Fibroblast of skin of left biceps (primary cell): ENCODE measurements at places on chromosomes 4 and X.

DNA sequence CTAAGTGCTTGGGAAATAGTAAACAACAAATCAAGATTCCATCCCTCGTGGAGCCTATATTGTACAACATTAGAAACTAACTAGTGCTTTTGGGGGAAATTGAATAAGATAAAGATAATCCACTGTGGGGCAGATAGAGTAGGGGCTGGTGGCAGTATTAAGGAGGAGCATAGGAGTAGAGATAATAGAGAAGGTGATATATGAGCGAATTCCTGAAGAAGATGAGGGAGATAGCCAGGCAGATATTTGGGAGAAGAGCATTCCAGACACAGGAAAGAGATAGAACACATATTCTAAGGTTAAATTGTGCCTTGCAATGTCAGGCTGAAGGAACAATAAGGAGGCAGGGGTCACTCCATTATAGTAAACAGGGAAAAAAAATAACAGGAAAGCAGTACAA lies 218.2 kb downstream of the GRID2 start:
- no peak for DNase-seq

- DNase-seq = no peak
Measured at GRCh38 chr4:89254847-89255246, 52.8 kb downstream of the GPRIN3 start.

DNA sequence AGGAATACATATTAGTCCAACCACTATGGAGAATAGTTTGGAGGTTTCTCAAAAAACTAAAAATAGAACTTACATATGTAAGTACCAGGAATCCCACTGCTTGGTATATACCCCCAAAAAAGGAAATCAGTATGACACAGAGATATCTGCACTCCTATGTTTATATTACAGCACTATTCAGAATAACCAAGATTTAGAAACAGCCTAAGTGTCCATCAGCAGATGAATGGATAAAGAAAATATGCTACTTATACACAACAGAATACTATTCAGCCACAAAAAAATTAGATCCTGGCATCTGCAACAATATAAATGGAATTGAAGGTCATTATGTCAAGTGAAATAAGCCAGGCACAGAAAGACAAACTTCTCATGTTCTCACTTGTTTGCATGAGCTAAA lies 27.5 kb upstream of the ABCG2 start:
- no peak for DNase-seq

DNA sequence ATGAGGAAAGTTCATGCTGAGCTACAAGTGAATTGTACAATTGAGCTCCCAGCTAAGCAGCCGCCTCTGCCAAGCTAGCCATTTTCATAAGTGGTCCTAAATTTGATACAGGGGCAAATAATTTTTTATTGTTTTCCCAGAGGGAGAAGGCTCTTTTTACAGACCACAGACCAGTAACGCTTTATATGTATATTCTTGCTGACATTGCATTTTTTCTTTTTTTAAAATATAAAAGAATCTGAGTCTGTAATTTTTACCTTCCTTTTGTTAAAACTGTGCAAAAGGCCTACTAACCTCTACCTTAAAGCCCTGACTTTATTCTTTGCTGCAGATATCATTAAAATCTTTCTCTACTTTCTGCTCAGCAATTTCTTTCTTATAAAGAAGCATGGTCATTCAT lies 501.2 kb upstream of the INTU start:
- DNase-seq = no peak

DNA sequence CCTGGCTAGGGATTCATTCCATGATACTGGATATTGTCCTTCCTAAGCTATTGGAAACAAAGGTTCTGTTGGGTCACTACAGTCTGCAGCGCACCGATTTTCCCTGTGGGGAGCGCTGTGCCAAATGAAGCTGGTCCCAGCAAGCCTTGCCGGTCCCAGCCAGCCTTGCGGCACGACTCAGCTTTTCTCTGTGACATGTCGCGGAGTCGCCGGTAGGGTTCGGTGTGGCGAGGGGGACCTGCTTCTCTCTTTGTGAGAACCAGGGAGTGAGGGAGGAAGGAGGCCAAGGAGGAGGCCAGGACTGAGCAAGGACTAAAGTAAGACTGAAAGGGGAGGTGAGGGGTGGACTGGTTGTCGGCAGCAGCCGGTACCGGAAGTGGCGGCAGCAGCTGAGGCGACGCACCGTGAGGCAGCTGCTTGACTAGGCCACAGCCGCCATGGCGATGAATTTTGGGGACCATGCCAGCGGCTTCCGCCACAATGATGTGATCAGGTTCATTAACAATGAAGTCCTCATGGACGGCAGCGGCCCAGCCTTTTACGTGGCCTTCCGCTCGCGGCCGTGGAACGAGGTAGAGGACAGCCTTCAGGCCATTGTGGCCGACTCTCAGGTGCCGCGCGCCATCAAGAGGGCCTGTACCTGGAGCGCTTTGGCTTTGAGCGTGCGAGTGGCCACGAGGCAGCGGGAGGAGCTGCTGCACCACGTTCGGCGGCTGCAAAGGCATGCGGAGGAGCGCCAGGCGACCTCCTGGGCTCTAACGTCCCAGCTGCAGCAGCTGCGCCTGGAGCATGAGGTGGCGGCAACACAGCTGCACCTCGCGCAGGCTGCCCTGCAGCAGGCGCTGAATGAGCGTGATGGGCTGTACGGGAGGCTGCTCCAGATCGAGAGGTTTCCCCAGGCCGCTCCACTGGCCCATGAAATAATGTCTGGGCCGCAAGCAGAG lies at the start of gene TEX13D:
Gene TEX13D, plus strand, starts transcription at position 180 of the 944 bp plus-strand sequence. Its CDS starts 258 bp downstream, at position 438.
- DNase-seq = no peak

DNA sequence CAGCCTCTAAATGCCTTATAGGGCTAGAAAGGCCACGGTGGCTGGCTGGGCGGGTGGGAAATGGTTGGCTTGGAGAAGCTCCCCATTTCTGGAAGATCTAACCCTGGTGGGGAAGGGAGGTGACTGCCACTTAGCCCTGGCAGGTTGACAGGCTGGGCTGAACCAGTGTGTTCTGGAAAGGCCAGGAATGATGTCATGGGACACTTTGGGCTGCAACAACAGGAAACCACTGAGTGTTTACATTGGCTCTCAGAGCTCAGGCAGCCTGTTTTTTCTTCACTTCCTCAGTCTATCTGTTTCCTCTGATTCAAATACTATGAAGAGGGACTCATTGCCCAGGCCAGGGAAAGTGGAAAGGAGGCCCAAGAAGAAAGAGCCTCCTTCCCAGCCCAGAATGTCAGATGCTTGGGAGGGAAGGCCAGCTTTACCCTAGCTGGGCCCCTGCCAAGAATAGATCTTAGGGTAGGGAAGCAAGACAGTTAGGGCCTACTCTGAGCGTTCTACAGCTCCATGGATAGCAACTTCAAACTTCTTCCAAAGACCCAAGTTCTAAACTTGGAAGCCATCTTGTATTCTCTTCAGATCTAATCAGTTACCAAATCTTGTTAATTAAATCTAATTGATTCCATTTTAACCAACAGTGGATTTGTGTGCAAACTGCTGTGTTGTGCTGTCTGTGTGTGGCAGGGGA lies 65.8 kb upstream of the MSN start:
- peak; percentile 27 for DNase-seq

GRCh38 chr4:113682730-113683537 lies 78.6 kb downstream of the CAMK2D start:
- DNase-seq = no peak

DNA sequence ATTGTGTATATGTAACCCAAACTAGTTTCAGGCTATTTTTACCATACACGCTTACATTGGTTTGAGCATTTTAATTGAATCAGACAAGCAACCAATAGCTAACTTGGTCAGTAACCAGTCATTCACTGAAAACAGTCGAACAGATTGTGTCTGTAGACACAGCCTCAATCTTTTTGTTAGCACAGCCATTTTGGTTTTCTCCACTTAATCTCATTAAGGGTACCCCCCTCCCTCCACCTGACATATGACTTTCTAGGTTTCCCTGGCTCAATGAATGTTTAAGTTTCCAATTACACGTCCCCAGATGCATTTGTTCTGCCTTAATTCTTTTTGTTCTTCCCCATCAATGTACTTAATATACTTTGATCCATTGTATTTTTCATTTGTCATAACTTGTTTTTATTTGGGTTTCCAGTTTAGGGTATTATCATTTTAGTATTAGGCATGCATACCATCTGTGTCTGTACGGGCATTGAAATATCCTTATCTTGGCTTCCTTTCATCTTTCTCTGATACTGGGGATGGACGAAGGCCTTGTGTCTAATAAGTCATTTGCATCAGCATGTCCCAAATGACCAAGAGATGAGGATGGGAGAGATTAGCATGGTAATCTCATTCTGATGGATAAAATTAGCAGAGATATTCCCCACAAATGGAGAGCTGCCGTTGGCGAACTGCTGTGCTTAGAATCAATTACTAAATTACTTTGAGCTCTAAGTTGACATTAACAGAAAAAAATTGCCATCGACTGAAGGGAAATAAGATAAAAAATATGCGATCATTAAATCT lies 35.9 kb upstream of the PHOX2B start:
- no peak for DNase-seq

GRCh38 chrX:3420316-3420715 lies 73.9 kb upstream of the MXRA5 start:
- no peak for DNase-seq

DNA sequence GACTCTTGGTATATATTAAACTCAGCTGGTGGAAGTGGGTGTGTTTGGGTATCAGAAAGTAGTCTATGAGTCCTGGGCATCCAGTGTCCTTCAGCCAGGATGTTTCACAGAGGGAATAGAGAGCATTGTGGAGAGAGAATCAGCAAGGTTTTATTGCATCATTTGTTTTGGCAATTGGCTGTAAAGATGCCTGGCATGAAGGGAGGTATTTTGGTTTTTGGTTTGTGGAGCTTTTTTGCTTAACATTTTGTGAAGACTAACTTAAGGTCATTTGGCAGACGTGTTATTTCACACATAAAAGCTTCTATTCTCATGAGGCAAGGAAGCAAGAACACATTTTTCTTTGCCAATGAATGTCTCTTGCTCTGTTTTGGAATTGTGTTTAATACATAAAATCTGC lies 71.1 kb downstream of the DCLK2 start:
- DNase-seq = no peak

- DNase-seq = no peak
Measured at GRCh38 chrX:45196701-45197100, 4.0 kb downstream of the DIPK2B start.

DNA sequence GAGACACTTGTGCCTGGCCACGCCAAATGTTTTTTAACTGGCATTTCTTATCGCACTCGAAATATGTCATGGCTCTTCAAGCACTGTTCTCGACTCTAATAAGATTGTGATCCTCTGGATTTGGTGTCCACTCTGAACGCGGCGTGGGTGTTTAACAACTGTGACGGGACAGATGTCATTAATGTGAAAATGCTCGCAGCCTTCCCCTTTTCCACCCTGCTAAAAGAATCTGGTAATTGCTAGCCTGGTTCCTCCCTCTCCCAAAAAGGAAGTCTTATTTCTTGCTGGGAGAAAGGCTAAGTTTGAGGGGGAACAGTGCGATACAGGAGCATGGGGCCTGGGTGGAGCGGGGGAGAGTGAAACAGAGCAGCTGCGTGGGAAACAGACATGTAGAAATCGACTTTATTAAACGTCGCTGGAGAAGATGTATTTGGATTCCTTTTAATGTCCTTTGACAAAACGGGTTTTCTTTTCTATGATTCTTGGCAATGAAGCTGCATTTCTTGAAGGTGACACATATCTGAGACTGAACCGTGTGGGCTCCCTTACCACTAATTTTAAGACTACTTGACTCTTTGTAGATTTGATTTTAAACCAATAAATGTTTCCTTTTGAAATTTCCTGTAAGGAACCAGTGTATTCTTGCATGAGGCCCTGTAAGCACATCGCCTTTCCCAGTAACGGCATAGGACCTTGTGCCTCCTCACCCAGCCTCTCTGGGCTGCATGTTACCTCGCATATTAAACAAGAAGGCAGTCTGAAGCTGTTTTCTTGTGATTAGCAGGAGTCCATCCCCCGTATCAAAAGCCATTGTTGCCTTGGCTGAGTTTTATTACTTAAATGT lies 17.8 kb downstream of the TBC1D1 start:
- DNase-seq = no peak

DNA sequence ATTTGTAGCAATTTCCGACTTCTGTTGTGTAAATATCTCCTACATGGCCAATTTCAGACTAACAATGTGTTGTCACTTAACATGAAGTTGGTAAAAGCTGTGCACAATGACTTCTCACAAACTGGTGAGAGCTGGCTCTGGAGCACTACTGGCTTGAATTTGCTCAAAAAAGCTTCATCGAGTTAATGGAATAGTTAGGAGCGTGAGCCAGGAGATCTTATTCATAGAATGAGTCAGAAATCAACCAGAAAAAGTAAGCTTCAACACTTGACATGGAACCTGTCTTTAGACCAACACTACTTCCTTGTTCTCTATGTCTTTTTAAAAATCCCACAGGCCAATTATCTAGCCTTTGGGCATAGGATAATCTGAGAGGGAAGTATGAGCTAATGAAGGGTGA lies 7.9 kb upstream of the CHRDL1 start:
- no peak for DNase-seq

DNA sequence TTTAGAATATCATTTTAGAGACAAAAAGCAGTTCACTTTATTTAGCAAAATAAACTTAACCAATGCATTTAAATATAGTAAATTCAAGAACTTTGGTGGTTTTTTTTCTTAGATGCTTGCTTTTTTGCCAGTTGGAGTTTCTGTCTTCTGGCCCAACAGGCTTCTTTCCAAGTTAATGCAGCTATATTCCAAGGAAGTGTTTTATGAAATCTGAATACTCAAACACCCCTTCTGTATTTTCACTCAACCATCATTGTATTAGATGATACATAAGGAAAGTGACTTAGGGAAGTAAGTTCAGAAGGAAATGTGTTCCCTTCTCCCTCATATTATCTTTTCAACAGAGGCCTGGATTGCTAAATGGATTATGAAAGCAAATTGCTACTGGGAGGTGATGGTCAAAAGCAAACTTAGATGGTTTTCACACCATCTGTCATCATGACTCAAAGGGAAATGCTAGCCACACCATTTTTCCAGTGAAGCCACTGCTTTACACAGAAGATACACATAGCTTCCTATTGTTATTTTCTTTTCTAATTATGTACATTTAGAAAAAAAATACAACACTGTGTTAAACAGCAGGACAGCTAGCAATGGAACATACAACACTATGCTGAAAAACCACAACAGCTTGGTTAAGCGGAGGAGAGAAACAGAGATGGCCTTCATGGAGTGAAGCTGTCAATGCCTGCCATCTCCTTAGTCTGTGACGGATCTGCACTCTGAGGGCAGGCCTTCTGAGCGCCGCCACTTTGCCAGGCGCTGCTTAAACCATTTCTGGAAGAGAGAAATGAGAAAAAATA lies 32.9 kb downstream of the HOPX start:
- no peak for DNase-seq

DNA sequence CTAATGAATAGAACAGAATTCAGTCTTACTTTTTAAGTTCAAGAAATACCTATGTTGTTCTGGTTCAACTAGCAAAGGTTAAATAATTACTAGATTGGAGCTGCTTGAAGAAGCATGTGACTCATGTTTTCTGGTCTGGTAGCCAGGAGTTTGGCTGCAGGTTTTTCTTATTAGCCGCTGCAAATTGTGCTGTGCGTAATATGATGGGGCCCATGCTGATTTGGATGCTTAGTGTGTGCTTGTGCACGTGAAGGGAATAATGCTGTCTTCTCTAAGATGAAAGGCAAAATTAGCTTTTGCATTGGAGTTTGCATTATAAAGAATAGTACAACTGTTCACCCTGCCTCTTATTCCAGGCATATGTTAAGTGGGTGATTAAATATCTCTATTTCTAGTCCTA lies 219.6 kb downstream of the SNCA start:
- DNase-seq = no peak

GRCh38 chrX:16394290-16394689 lies 227.0 kb downstream of the MAGEB17 start:
- no peak for DNase-seq
